GM23338 (cell line): ENCODE measurements at places on chromosomes 16 and 17.

GRCh38 chr16:67145746-67146145, 5.1 kb downstream of the B3GNT9 start:
- no peak for DNase-seq

GRCh38 chr17:64115043-64115698, 14.8 kb downstream of the ERN1 start:
- DNase-seq: no peak

GRCh38 chr17:557371-557770, 157.3 kb downstream of the VPS53 start:
- DNase-seq: no peak

- DNase-seq: no peak
Measured at GRCh38 chr17:71986886-71987285, 133.9 kb upstream of the SOX9 start.

DNA sequence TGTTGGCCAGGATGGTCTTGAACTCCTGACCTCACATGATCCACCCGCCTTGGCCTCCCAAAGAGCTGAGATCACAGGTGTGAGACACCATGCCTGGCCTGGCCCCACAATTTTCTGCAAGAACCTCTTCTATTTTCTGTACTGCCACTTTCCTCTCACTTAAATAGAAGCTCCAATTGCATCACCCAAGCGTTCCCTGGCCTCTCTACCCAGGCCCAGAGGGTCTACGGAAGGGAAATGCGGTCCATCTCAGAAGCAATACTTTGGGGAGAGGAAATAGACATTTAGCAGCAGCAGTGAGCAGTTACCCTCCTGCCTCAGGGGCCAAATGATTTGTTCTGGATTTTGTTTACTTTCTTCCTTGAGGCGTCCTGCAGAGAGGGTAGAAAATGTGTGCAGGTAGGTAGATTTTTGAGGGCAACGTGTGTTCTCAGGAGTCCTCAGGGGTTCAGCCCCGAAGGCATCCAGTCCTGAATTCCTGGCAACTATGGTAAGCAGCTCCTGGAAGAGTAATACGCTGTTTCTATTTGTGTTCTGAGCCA, 11.0 kb downstream of the SLC6A4 start:
- no peak for DNase-seq

DNA sequence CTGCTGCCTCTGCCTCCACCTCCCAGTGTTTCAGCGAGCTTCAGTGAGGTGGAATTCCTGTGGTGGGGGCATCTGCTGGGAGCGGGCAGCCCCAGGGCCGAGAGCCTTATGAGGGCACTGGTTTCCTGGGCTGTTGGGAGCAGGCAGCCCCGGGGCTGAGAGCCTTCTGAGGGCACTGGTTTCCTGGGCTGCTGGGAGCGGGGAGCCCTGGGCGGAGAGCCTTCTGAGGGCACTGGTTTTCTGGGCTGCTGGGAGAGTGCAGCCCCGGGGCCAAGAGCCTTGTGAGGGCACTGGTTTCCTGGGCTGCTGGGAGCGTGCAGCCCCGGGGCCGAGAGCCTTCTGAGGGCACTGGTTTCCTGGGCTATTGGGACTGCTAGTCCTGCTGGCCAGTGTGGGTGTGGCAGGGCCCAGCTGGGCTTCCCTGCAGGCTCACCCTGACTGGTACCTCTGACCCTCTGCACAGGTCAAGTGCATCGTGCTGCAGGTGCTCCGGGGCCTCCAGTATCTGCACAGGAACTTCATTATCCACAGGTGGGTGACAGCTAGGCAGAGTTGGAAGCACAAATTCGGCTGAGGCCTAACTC, 5.6 kb downstream of the CDK10 start:
- DNase-seq: no peak

GRCh38 chr16:79835194-79835593, 234.7 kb upstream of the MAF start:
- no peak for DNase-seq

DNA sequence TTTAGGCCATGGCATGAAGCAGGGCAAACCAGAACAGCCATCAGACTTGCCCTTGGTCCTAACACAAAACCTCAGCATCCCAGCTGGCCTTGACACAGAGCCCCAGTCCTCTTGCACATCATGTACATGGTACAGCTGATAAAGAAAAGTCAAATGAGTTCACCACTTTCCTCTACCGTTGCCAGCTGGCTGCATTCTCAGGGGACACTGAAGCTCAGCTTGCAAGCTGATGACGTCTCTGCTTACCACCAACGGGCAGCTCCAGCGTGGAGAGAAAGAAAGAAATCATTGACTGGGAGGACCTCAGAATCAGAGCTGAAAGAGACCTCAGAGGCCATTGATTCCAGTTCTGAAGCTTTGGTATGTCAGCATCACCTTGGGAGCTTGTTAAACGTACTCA, 80.7 kb upstream of the CES5A start:
- no peak for DNase-seq

GRCh38 chr17:39001703-39002637, 34.8 kb upstream of the FBXO47 start:
- DNase-seq: peak; percentile 46

DNA sequence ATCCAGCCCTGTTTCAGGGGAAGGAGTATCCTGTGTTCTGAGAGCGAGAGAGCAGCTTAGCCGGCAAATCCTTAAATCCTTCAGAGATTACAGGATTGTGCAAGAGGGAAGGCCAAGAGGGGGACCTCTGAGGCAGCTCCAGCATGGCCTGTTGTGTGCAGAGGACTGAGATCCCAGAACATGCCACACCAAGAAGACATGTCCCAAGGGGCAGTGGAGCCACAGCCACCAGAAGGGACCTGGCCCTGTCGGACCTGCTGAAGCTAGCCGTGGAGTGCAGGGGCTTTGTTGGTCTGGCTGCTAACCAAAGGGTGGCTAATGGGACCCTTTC, 1.6 kb upstream of the MRC2 start:
- DNase-seq: no peak

DNA sequence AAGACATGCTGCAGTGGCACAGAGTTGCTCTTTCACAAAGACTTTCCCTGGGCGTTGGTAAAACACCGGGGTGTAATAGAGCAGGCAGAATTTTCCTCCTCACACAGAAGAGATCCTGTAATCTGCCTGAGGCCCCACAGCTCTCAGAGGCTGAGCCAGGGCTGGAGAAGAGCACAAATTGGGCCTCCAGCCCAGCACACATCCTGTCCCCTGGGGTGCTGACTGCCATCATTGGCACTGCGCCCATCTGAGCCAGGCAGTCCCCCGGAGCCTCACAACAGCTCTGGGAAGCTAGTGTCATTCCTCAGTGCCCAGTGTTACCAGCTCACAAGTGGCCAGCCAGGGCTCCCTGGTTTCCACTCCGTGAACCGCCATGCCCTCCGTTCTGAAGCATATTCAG, 119.4 kb downstream of the SOCS1 start:
- DNase-seq: no peak

- DNase-seq: no peak
Measured at GRCh38 chr17:41455236-41455635, 11.9 kb downstream of the KRT32 start.

DNA sequence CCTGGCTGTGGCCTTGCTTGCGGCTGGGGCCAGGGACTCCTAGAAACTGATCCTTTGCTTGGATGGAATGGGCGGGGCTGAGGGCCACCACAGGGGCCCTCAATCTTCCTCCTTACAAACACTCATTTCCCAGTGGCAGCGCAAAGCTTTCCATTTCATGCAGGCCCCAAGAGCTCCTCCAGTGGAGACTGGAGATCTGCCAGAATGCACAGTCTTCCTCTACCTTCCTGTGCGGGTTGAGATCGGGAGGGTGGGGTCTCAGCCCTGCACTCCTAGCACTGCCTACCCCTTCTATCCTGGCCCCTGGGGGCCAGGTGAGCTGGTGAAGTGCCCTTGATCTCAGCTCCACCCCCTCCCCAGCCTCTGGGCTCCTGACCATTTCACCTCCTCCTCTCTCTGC, 1.7 kb downstream of the NRN1L start:
- peak; percentile 51 for DNase-seq

GRCh38 chr16:57401943-57402640, 2.5 kb upstream of the CCL17 start:
- peak; percentile 38 for DNase-seq
